ENCODE measurements at places on chromosomes 5 and 9. TPM values are rescaled to one million over a fixed set of nuclear protein-coding genes. Genes with fewer than 3 reads are reported as not detected.

GGTA1 gene
- not detected for total RNA-seq

SPINK4 gene
- total RNA-seq: not detected

CARD9 gene
- total RNA-seq: 6.1 TPM

SYNPO gene
- total RNA-seq: 0.37 TPM

DNA sequence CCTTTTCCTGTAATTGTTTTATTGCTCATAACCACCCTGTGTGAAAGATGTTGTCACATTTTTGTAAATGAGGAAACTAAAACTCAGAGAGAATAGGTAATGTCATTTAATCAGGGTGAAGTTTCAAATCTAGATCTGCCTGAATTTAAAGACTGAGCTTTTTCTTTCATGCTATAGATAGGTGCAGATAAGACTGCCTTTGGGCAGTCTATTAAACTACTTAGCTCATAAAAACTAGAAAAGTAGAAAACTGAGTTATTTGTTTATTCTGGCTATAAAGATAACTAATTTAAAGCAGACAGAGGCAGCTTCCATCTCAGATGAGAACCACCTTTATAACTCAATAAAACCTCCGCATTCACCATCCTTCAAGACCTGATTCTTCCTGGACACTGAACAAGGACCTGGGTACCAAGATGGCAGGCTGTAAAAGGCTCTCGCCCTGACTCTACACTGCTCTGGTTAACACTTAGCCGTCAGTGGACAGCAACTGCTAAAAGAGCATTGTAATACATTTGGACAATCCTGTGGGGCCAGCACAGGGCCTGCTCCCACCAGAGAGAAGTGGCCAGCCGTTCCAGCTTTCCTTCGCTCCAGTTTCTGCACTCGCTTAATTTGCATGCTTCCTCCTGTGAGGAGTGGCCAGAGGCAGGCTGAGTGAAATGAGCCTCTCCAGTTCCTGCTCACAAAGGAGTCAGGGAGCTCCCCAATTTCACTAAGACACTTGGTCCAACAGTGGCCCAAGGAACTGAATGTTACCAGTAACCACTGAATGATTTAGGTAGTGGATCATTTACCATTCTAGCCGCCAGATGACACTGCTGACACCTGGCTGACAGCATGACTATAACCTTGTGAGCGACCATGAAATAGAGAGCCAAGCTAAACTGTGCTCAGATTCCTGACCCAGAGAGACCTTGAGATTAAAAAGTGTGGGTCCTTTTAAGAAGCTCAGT lies 566.4 kb downstream of the EFNA5 start:
- no peak for ATAC-seq

DNA sequence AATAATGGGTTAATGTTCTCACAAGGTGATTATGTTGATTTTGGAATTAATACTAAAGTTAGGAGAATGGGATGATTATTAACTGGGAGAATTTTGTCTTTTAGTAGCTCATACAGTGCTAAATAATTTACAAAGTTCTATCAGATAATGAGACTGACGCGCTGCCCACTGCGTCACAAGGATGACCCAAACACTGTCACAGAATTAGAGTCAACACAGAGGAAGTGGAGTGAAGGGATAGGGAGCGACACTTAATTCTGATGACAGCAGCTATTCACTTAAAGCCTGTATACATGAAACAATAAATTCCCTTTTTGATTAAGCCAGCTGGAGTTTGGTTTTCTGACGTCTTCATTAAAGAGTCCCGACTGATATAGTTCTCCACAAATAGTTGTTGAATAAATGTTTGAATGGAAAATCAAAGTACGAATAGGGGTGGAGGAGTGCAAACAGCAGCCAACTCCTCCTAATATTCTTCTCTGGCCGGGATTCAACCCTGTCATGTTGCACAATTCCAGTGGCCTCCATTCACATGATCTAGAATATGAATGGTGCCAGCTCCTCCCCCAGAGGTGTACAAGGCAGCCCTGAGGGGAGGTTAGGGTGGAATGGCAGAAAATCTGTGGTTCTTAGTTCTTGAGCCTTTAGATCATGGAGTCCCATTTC lies 140.3 kb downstream of the PCSK1 start:
- no peak for ATAC-seq

- ATAC-seq: no peak
Measured at GRCh38 chr9:129241725-129242124, 63.7 kb upstream of the IER5L start.

DNA sequence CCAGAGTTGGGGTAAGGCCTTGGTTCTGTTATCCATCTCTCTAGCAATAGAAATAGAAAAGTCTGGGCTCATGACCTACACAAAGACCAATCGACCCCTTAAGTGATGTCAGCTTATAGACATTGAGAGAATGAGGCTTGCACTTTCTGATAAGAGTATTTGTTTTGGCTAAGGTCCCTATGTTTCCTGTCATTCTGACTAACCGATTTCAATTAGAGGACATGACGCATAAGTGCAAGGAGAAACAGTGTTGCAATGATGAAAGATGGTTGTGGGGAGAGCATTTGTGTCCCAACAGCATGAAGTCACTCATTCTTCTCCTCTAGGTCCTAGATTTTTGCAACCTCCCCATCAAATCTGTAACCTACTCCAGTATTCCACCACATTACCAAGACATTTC lies 255.1 kb downstream of the MAT2B start:
- ATAC-seq: no peak

GRCh38 chr9:12441506-12441905 lies 251.7 kb upstream of the TYRP1 start:
- ATAC-seq: no peak

GRCh38 chr5:107604990-107605389 lies 65.7 kb downstream of the EFNA5 start:
- ATAC-seq: no peak

GRCh38 chr9:126084008-126084407 lies 242.6 kb upstream of the MVB12B start:
- ATAC-seq: no peak

GRCh38 chr9:13555989-13556500 lies 276.6 kb upstream of the MPDZ start:
- ATAC-seq: no peak

DNA sequence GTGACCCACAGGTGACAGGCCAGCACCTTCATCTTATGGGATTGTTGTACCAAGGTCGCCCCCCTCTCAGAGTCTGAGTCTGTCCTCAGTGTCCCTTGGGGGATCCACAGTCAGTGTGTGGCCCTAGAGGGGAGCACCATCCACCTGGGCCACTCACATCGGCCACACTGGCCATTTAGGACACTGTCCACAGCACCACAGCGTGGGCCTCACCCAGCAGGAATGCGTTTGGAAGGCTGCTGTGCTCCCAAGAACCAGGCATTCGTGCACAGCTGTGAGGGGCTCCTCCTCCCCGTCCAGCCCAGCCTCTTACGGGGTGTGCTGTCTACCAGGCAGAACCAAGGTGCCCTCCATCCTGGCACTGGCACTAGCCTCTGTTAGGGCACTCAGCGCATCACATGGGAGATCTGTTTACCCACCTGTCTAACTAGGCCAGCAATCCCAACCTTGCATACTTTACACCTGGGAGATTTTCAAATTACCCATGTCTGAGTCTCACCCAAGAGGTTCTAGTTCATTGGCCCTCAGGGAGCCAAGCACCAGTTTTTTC lies 24.5 kb upstream of the UBE2QL1 start:
- ATAC-seq: no peak

GRCh38 chr5:54415896-54416601 lies 39.5 kb upstream of the HSPB3 start:
- ATAC-seq: no peak

DNA sequence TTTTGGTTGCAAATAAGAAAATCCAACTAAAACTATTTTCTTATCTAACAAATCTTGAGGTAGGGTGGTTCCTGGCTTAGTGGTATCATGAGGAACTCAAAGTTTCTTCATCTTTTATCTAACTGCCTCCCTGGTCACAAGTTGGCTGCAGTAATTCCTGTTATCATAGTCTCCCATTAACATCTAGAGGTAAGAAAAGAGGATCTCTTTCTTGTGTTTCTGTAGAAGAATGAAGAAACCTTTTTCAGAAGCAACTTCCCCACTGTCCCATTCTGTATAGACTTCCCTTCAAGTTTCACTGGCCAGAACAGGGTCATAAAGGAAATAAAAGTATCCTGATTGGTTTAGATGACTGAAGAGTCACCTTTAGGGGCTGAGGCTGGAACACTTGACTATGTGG lies 81.8 kb upstream of the ELL2 start:
- no peak for ATAC-seq

Measured in activated T-helper 17 cell treated with anti-CD3 and anti-CD28 coated beads, Interleukin-2, amount 50 U/mL, for 72 hours (primary cell).